ENCODE measurements at places on chromosomes 3 and 15.

GRCh38 chr3:172391592-172392302 is 56.5 kb downstream of the GHSR start:
- DNase-seq = no peak

GRCh38 chr3:134291319-134292254 is 40.9 kb upstream of the RYK start:
- no peak for DNase-seq

- DNase-seq = peak; percentile 14
These were observed 25.5 kb upstream of the SNRPA1 start for GRCh38 chr15:101320501-101321052.

DNA sequence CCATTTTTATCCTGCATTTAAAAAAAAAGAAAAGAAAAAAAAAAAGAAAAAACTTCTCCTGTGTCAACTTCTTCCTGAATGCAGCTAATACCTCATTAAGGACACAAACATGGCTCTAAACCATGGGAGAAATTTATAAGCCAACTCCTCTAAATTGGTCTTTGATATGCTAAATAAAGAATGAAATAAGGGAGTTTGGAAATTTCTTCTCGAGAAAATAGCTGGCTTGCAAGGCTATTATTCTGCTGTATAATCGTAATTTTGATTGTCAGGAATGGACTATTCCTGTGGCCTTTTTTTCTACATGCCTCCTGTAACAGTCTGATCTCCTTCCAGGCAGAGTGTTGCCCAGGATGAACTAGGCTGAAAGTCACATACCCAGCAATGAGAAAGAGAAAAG is 20.6 kb downstream of the CTXND1 start:
- DNase-seq = no peak

DNA sequence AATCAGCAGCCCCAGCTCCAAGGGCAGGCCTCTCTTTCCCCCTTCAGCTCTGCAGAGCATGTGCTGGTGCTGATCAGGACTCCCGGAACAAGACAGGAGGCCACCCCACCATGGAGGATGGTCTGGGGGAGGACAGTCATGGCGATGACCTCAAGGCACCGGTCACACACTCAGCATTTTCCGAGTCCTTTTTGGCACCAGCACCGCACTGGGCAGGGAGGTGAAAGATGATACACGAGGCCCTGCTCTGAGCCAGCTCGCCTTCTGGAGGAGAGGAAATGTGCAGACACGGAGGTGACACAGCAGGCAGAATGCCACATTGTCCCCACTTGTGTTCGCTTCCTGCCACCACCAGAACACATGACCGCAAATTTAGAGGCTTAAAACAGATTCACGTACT is 61.8 kb upstream of the SEC61A1 start:
- DNase-seq = no peak

- DNase-seq = no peak
These were observed 1.1 kb upstream of the PLCH1 start for GRCh38 chr3:155745795-155746550.

GRCh38 chr3:193830791-193831191 is 237.8 kb downstream of the OPA1 start:
- DNase-seq = no peak

DNA sequence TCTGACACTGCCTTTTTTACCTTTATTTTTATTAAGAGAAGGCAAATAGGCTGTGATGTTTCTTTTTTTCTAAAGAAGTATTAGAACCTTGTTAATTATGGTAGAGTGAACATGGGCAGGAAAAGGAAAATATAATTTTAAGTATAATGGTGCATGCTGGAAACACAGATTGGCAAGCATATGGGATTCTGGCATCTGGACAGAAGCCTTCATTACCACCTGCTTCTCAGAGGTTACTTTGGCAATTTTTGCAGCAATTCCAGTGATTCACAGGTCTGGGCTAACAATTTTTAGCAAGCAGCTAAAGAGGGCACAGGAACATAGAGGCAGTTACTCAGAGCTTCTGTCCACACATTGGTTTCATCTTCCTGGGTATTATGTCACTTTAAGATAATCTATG is 258.3 kb downstream of the DIPK2A start:
- no peak for DNase-seq

DNA sequence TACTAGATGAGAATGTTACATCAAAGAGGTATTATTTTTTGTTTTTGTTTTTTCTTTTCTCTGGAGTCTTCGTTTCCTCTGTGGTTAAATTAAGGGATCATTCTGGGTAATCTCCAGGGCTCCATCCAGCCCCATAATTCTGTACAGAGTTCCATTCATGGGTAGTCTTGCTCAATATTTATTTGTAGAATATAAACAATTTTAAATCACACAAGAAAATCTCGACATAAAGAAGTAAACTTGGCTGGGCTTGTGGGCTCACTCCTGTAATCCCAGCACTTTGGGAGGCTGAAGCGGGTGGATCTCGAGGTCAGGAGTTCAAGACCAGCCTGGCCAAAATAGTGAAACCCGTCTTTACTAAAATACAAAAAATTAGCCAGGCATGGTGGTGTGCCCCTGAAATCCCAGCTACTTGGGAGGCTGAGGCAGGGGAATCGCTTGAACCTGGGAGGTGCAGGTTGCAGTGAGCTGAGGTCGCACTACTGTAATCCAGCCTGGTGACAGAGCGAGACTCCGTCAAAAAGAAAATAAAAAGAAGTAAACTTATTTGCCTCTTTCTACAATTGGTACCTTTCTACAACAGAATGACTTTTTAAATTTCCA is 166.8 kb upstream of the TGFBR2 start:
- no peak for DNase-seq

DNA sequence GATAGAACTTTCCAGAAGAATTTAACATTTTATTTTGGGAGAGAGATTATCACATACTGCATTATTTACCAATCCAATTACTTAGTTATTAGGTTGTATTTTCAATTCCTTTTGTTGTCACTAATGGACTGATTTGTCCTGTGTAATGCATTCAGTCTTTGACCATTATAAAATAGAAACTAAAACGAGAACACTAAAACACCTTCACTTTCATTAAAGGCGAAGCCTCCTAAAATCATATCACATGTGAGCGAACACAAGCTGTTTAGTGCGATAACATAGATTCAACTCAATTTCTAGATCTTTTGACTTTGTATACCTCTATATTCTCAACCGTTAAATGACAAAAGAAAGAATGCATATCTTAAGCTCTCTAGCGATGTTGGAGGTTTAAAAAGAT is 253.4 kb downstream of the VGLL3 start:
- DNase-seq = no peak

DNA sequence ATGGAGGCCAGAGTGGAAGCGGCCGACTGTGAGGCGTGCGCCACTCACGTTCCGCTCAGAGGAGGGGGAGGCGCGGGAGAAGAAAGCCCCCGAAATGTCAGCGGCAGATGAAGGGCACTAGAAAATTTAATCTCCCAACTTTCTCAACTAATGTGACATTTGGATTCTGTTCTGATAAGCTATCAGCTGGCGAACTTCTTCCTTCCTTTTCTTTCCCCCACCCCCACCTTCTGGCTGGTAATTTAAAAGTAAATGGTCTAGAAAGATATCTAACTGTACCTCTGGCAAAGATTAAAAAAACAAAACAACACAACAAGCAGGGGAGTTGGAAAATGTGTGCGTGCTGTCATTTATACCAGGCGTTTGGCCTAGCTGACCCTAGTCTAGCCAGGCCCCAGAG is 26.4 kb upstream of the TMEM115 start:
- no peak for DNase-seq

DNA sequence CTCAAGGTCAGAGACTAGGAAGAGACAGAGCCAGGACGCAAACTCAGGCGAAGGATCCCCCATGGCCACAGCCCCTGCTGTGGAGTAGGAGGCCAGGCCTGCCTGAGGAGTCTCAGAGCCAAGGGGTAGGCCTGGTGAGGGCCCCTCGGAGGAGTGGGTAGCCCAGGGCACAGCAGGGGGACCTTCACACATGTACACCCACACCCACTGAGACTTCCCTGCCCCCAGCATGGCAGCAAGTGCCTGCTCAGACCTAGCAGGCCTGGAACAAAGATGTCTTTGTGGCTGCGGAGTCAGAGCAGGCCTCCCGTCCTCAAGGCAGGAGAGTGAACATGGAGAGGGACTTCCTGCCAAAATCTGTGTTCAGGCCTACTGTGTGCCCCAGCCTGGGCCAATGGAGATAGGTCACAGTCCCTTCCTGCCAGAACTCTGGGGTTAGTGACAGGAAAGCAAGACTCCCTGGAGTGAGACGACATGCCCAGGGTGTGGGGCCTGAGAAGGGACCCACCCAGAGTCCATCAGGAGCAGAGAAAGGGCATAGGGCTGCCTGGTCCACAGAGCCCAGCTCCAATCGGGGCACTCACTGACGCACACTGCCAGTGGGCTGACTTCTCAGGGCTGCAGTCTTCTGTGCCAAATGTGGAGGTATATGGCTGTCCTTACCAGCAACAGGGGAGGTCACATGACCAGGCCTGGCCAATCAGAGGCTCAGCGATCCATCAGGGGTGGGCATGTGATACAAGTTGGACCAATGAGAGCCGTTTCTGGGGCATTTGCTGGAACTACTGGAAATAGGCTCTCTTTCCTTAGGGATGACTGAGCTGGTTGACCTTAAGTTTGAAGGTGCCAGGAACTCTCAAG is 2.3 kb downstream of the GRIP2 start:
- no peak for DNase-seq

DNA sequence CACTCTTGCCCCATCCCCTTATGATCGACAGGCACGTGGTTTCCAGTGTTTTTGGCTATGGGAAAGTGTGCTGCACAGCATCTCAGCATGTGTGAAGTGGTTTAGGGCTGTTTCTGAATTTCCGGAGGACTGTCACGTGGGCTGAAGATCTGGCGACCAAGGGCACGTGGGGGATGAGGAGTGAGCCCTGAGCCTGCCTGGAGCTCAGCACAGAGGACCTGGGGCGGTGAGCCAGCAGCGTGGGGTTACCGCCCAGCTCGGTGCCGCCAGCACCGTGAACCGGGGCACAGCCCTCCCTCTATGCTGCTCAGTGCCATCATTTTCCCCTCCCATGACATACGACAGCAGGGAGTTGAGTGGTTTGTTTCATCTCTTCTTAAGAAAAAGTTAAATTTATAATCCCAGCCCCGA is 150.2 kb downstream of the DNAJB8 start:
- DNase-seq = no peak

GRCh38 chr15:73716417-73716816 is 32.2 kb downstream of the CD276 start:
- DNase-seq = no peak
